ENCODE measurements at places on chromosomes 6 and 20. TPM values are rescaled to one million over a fixed set of nuclear protein-coding genes. Genes with fewer than 3 reads are reported as not detected.

GRCh38 chr6:12185081-12185673 lies 105.0 kb upstream of the EDN1 start:
- DNase-seq: no peak
- H3K27me3 ChIP-seq: no peaks in the 10 kb centered on the region
- no peaks in the 10 kb centered on the region for H3K36me3 ChIP-seq
- H3K4me1 ChIP-seq: no peaks in the 10 kb centered on the region
- H3K4me3 ChIP-seq: no peak overlapping the region

GRCh38 chr6:157821342-157822033 lies 1.6 kb upstream of the SNX9 start:
- H3K4me1 ChIP-seq: peaks cover 4% of the 10 kb centered on the region
- peaks cover 3% of the 10 kb centered on the region for H3K36me3 ChIP-seq
- H3K27me3 ChIP-seq: no peaks in the 10 kb centered on the region
- H3K27ac ChIP-seq: no peak overlapping the region
- no peak for DNase-seq
- H3K4me3 ChIP-seq: peak overlapping the region; percentile 69

DNA sequence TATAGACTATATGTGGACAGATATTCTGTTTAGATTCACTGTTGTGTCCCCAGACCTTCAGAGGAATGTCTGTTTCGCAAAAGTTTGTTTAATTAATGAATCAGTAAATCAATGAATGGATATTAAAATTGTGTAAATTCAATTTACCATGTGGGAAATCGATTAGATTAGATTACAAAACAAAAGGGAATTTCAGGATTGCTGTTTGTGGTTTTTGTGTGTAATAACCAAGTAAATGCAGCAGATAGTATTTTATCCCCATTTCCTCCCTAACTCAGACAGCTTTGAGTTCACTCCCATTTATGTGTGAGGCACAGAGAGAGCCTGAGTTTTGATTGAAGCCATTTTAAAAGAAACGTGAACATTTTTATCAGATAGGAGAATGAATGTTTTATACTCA lies 214.8 kb downstream of the ADGB start:
- H3K27me3 ChIP-seq: no peaks in the 10 kb centered on the region
- no peak for DNase-seq
- H3K27ac ChIP-seq: no peak overlapping the region
- H3K36me3 ChIP-seq: no peaks in the 10 kb centered on the region
- no peaks in the 10 kb centered on the region for H3K4me1 ChIP-seq

DNA sequence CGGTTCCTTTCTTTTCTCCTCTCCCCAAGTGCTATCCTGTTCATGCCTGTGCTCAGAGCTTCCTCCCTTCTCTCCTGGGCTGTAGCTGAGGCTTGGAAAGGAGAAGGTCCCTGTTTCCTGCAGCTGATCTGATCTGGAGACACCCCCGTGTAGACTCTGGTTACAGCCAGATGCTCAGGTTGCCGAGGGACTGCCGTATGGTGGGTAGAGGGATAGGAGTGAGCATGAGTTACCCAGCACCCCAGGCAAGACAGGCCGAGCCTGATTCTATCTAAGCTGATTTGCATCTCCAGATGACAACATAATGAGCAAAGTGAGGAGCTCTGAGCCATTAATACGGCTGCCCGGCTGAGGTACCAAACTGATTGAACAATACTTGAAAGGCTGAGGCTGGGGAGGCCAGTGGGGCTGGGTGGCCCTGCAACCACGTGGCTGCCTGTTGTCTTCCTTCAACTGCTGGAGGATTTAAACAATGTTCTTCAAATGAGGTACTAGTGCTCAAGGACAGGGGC lies 91.8 kb downstream of the ASXL1 start:
- H3K4me3 ChIP-seq: no peak overlapping the region
- peaks cover 78% of the 10 kb centered on the region for H3K36me3 ChIP-seq
- H3K27ac ChIP-seq: no peak overlapping the region
- DNase-seq: no peak
- no peaks in the 10 kb centered on the region for H3K4me1 ChIP-seq

GRCh38 chr6:109736273-109737025 lies 45.4 kb downstream of the FIG4 start:
- H3K4me3 ChIP-seq: no peak overlapping the region
- H3K27me3 ChIP-seq: no peaks in the 10 kb centered on the region
- H3K27ac ChIP-seq: peak overlapping the region; percentile 21
- H3K36me3 ChIP-seq: peaks cover 7% of the 10 kb centered on the region

The TPX2 gene
- total RNA-seq: 161 TPM

The LTA gene
- total RNA-seq: not detected
